ENCODE measurements at places on chromosomes 4 and X. TPM values are rescaled to one million over a fixed set of nuclear protein-coding genes. Genes with fewer than 3 reads are reported as not detected.

TECRL gene
- total RNA-seq = not detected

- DNase-seq = no peak
Observed at GRCh38 chr4:155173371-155173770, 35.1 kb upstream of the NPY2R start.

- peak; percentile 37 for DNase-seq
Observed at GRCh38 chr4:124018383-124019317, 622.1 kb downstream of the SPRY1 start.

- no peak for DNase-seq
Observed at GRCh38 chrX:31708116-31708515, 636.3 kb upstream of the FTHL17 start.
